ENCODE measurements at places on chromosomes 1 and 21. TPM values are rescaled to one million over a fixed set of nuclear protein-coding genes. Genes with fewer than 3 reads are reported as not detected.

The KRTAP21-1 gene
- total RNA-seq: not detected

The INSRR gene
- total RNA-seq: 0.19 TPM

The CD1E gene
- not detected for total RNA-seq

The RHBDL2 gene
- total RNA-seq: not detected

The PTAFR gene
- 0.30 TPM for total RNA-seq

The FGR gene
- total RNA-seq: 1.8 TPM

The SLAMF9 gene
- not detected for total RNA-seq

The FCAMR gene
- not detected for total RNA-seq

The CR1L gene
- total RNA-seq: not detected

The LCE1A gene
- total RNA-seq: not detected

Data from activated CD8-positive, alpha-beta memory T cell treated with anti-CD3 and anti-CD28 coated beads, Interleukin-2, amount 10 ng/mL, durations not matched to agents 7 days and 5 days (primary cell).